Erythroblast (primary cell): ENCODE measurements at places on chromosomes 6 and 20.

- no peak for DNase-seq
Measured at GRCh38 chr6:111590209-111590980, 15.3 kb downstream of the TRAF3IP2 start.

DNA sequence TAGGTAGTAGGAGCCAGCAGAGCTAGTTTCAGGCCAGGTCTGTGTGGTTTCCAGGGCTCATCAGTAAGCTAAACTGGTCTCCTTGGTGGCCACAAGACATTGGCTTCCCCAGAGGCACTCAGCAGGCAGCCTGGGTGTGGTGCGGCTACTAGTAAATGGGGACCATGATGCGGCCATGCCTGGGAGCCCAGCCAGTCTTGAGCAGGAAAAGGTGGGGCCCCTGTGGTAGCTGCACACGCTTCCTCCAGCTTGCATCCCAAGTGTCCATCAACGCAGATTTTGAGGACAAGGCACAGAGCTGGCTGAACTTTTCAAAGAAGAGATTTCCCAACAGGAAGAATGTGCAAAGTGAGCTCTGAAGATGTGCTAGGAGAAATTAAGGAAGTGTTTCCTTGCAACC, 107.4 kb upstream of the NAA20 start:
- no peak for DNase-seq

- no peak for DNase-seq
Measured at GRCh38 chr6:52741872-52742271, 21.4 kb downstream of the GSTA2 start.

DNA sequence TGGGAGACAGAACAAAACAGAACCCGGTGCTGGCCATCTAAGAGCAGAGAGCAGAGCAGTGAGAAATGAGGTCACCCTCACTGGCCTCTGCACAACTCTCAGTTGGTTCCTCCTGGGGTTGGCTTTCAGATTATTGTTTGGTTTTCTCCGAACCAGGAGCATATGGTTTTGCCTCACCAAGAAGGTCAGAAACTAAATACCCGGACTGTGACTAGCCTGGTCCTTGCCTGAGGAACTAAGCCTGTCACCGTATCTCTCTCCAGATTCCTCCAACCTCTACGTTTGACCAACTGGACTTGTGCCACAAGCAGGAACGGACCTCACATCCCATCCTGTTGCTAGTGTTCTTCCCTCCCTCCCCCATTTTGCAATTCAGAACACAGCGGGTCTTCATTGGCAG, 450.4 kb upstream of the JARID2 start:
- DNase-seq = no peak
